NCI-H2171 treated with DMSO at 0.1 percent for 48 hours (cell line): ENCODE measurements at places on chromosomes 4 and X.

DNA sequence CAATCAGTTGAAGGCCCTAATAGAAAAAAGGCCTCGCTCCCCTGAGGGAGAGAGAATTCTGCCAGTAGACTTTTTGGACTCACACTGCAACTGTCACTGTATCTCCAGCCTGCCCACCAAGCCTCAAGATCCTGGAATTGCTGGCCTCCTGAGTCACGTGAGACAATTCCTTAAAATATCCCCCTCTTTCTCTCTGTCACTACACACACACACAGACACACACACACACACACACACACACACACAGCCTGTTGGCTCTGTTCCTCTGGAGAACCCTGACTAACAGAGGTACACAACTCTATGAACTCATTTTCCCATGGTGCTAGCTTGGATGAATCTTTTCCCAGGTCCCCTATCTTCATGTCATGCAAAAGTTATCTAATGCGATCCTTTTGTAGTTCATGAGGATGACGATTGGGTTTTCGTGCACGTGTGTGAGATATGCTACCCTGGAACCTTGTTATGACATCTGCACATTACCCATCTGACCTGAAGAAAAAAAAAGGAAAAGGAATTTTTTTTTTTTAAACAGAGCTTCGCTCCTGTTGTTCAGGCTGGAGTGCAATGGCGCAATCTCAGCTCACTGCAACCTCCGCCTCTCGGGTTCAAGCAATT lies 13.7 kb downstream of the CLRN2 start:
- DNase-seq = no peak

GRCh38 chrX:133542476-133542875 lies 127.2 kb upstream of the GPC4 start:
- DNase-seq = peak; percentile 44

GRCh38 chr4:27267339-27267969 lies 406.8 kb downstream of the STIM2 start:
- DNase-seq = no peak

DNA sequence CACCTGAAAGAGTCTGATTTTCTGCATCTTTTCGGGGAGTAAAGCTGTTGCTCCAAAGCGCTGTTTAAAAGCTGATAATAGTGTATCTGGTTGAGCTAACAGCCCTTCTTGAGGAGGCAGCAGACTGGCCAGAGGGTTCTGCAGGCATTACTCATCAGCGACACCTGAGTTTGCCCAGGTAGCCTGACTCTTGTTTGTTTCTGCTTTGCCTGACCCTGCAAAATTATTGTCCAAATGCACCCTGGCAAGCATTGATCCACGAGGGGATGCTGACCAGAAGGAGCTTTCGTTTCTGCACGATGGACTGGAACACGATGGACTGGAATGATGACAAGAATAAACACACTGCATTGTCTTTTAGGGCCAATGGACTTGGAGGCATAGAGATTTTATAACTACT lies 6.2 kb downstream of the CD99 start:
- no peak for DNase-seq

DNA sequence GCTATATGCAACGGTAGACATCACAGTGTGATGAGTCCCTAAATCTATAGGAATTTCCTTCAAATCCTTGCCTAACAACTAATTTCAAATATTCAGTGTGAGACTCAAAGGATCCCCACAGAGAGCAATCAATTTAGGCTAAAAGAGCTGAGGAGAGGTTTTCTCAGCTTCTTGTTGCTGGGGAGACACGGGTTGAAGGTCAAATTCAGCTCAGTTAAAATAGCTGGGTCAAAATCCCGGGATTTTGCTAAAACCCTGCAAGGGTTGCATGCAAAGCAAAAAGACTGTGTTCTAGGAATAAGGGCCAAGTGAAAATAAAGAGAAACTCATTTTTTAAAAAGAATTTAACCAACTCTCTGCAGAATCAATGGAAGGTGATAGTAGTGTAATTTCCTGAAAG lies 1073.4 kb downstream of the NLGN4X start:
- no peak for DNase-seq

GRCh38 chr4:114265342-114265741 lies 285.9 kb upstream of the ARSJ start:
- DNase-seq = no peak

- DNase-seq = no peak
Measured at GRCh38 chrX:17411205-17411604, 36.2 kb downstream of the NHS start.

- no peak for DNase-seq
Measured at GRCh38 chr4:8574796-8575370, 5.3 kb upstream of the GPR78 start.

DNA sequence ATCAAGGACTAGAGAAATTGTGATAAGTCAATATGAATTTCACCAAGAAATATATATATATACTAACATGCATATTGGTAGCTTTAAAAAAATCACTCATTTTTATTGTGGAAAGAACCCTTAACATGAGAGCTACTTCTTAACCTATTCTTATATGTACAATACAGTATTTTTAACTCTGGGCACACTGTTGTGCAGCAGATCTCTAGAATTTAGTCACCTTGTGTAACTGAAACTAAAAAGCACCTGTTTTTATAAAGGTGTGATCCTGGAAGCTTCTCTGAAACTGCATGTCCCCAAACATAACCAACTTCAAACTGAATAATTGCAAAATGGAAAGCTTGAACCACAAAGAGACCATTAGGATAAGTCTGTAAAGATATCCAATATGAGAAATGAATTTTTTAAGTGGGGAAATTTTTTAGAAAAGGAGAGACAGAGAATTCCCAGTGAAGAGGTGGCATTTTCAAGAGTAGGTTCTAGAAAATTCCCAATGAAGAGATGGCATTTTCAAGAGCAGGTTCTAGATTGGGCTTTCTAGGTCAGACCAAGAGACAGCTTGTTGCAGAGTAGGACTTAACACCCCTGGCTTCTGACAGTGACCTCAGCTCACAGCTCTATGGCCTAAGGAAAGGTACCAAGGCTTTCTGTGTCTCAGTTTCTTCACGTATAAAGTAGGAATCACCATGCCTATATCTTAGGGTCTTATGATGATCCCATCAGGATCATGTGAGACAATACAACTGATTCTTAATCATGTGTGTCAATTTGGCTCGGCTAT lies 22.0 kb upstream of the PPARGC1A start:
- DNase-seq = no peak

DNA sequence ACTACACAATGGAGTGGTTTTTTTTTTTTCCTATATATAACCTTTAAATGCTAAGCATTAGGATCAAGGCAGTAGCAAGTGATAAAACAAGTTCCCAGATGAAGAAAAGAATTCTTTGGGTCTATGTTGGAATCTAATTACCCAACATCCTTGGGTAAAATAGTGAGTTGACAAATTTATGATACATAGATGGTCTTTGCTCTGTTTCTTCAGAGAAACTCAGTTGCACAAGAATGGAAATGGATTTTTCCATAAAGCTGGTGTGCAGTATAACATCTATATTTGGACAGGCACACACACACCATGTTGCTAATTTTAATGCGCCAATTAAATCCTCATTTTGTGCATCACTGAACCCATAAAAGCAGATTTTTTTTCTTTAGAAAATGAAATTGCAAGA lies 137.0 kb upstream of the MED14 start:
- no peak for DNase-seq

GRCh38 chr4:832536-832935 lies 6.6 kb upstream of the CPLX1 start:
- no peak for DNase-seq

- DNase-seq = no peak
Measured at GRCh38 chr4:77777135-77777807, 41.9 kb downstream of the CNOT6L start.

- peak; percentile 48 for DNase-seq
Measured at GRCh38 chr4:242121-242848, 63.0 kb downstream of the ZNF732 start.
